ENCODE measurements at places on chromosomes 3 and 15.

GRCh38 chr3:109803274-109803673 is 465.9 kb upstream of the DPPA4 start:
- DNase-seq, result no peak

DNA sequence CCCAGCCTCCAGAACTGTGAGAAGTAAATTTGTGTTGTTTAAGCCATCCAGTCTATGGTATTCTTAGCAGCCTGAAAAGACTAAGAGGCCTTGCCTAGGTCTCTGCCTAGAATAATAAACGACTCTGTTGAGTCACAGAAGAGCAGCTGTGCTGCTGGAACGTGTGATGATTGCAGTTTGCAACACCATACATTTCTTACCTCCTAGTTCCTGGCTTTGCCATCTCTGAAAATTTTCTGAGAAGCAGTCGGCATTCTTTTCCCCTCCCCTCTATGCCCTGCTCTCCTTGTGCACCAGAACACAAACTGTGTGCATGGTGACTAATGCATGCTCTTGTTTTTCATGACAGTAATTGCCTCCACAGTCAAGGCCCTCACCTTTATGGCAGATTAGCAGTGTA is 301.3 kb downstream of the IL20RB start:
- no peak for DNase-seq

GRCh38 chr3:194220901-194221326 is 85.0 kb downstream of the HES1 start:
- DNase-seq, result no peak

DNA sequence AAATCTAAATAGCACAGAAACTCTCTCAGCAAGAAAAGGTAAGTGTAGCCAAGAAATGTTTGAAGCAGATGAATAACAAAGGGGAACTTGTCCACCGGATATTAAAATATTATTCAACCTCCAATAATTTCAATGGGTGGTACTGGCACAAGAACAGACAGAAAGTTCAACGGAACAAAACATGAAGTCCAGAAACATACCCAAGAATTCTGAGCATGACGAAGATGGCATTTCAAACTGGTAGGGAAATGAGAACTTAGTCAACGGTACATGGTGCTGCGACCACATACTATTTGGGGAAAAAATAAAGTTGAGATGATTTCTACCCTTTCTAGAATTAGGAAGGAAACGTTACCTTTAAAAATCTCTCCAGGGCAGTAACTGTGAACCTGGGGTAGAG is 5.5 kb downstream of the CHSY1 start:
- DNase-seq, result no peak

GRCh38 chr3:143000528-143000927 is 842 bp upstream of the U2SURP start:
- no peak for DNase-seq

DNA sequence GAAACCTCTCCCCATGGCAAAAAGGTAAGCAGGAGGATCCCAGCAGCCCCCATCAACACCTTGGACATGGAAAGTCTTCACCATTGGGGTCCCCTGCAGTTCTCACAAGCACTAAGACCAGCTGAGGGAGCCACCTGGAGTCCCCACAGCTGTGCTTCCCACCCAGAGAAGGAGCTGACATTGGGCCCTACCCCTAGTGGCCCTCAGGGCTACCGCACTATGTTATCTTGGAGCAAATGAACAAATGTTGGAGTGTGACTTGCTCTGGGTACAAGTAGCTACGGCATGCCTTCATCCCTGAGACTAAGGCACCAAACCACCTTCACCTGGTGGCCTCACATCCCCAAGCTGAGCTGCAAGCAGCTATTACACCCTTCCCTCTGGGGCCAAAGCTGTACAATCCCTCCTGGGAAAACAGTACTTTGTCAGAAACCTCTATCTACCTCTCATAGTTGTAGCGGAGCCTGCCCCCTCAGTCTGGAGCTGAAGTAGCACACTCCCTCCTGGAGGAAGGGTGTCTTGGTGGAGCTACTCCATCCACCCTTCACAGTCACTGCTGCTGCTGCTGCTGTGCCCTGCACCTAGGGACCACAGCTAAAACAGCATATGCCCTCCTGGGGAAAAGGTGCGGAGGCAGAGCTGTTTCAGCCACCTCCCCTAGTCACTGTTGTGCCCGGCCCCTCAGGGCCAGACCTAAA is 42.7 kb downstream of the SERP1 start:
- DNase-seq, result no peak

DNA sequence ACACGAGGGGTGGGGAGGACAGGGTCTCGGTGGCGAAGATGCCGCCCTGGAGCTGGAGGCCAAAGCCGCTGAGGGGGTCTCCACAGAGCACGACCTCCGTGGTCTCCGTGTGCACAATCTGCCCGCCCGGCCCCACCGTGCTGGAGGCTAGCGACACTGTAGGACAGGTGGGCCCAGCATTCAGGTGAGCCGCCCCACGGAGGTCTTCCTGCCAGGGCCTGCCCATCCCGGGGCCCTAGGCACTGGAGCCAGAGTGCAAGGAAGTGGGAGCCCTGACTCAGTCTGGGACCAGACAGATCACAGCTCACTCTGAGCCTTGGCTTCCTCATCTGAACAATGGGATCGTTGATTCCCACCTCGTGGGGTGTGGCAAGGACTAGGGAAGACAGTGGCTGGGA is 25.8 kb downstream of the GRIP2 start:
- no peak for DNase-seq

GRCh38 chr3:42906070-42906847 is at the start of gene ZNF662:
Gene ZNF662 (plus strand): TSS chr3:42906142. CDS start chr3:42908115, 1,973 bp downstream.
- no peak for DNase-seq

- no peak for DNase-seq
Measured at GRCh38 chr15:68177742-68178141, 27.4 kb downstream of the CALML4 start.

GRCh38 chr15:36053746-36054145 is 507.8 kb upstream of the DPH6 start:
- no peak for DNase-seq

DNA sequence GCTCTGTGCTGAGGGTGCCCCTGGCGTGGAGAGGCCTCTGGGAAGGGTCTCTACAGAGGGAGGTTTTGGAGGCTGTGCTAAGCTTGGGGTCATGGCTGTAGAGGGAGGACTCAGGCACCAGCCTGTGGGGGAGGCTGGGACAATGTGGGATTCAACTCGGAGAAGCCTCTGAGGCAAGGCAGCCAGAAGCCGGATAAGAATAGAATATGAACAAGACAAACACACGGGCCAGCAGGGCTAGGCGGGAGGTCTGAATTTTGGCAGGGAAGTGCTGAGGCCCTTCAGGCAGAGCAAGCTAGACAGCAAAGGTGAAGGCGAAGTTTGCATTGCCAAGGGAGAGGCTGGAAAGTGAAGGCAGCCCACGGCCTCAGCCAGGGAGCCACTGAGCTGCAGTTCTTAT is 612.1 kb upstream of the NR2F2 start:
- no peak for DNase-seq

GRCh38 chr3:151315136-151315535 is 1.5 kb downstream of the GPR87 start:
- no peak for DNase-seq

DNA sequence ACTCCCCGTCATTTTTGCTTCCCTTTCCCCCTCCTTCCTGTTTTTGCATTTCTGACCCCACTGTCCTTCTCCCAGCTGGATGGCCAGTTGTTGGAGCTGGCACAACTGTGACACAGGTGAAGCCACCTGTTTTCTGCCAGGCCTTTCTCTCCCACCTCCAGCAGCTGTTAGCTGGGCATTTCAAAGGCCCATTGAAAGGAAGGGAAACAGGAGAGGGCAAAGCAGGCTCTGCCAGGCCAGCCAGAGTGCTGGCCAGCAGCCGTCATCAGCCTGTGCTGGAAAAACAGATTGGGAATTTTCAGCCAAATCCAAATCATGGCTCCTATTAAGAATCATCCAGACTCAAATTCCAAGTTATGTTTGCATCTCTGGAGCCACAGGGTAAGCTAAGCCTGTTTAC is 155.2 kb upstream of the C2CD4B start:
- DNase-seq, result no peak

DNA sequence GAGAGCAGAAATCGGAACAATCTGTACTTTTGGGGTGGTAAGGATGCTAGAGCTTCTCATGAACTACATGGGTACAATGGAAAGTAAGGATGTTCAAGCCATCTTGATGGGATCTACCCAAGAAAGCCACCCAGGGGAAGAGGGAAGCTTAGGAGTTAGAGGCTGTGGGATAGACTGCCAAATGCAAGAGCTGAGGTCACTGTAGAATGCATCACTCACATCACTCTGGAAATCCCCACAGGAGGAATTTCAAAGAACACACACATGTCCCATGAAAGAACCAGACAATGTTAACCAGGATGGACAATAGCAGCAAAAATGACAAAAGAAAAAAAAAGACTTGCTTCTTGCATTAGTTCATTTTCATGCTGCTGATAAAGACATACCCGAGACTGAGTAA is 32.8 kb upstream of the UBE2E2 start:
- DNase-seq, result peak; percentile 0

DNA sequence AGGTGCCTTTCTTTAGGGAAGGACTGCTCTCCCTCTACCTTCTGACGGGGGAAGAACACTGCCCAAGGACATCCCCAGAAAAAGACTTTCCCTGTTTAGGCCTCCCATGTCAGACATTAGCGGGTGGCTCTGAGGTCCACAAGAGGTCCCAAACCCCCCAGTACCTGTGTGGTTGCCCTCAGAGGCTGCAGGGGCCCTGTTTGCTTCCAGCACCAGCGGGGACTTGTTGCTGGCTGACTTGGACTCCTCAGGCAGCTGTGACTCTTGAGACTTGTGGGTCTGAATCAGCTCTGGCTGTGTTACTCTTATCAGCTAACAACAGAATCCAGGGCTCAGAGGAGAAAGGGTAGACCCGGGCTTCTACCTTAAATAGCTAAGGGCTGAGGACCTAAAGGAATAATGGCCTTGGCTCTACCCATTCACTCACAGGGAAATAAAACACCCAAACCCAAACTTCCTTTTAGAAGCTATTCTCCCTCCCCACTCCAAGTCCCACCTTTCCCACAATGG is 39.2 kb downstream of the SEMA3G start:
- no peak for DNase-seq

- DNase-seq, result no peak
Measured at GRCh38 chr15:92780843-92781242, 119.3 kb upstream of the CHD2 start.

DNA sequence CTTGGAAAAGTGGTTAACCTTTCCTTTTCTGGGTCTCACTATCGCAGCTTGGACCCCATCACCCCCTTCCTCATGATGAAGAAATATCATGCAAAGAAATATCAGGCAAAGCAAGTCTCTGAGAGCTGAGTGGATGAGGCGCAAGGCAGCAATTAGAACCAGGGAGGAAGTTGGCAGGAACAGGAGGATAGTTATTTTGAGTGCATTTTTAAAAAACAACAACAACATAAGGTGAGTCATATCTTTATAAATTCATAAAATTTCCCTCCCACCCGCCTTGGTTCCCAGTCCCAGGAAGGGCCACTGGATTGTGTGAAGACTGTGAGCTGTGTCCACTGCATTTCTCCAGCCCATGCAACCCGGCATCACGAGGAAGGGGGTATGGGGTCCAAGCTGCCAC is 316.9 kb upstream of the TLE3 start:
- no peak for DNase-seq

DNA sequence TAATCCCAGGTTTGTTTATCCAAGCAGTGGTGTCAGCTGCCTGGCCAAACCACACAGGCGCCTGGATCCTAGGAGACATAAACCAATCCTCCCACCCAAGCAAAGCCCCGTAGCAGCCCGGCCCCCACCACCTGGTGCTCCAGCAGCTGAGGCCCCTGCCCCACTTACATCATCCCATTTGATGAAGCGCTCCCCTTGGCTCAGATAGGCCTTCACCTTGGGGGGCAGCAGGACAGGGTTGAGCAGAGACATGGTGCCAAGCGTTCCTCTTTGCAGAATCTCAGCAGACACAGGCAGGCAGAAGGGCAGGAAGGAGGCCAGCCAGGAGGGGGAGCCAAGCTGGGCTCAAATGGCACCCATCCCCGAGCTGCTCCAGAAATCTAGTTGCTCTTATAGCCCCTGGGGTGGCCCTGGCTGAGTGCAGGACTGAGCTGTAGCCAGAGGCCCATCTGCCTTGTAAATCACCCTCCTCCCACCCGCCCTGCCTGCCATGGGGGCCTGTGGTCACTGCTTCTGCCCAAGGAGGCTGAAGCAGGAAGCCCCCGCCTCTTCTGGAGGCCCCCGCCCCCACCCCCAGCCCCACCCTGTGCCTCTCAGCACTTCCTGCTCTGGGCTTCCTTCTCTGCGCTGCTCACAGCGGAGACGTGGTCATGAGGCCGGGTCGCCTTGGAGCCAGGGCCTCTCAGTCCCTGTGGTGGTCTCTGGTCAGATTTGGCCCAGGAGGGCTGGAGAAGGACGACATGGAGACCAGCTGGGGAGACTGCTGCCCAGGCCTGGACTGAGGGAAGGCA is at the start of gene PLCB2:
TSS of gene PLCB2 (minus strand) at position 515 of the 791 bp plus-strand sequence. CDS start at position 252, 263 bp downstream.
- no peak for DNase-seq

DNA sequence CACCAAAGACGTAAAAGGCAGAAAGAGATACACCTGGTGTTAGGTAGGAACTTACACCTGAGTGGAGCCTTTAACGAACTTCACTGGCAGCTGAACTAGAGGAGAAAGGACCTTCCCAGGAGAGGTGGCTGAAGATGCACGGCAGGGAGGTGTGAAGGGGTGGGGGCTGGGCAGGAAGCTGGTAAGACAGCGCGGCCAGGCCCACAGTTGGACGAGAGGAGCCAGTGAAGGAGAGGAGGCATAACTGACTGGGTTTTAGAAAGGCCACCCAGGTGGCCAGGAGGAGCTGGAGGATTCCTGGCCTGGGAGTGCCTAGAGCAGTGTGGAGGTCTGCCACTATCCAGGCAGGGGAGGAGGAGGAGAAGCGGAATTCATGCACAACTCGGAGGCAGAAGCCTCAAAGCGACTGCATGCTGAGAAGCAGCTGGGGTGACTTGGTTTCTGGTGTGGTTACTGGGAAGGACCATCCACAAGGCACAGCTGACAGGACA is 51.9 kb downstream of the SLC41A3 start:
- DNase-seq, result no peak

GRCh38 chr3:114408736-114409670 is 115.2 kb downstream of the TIGIT start:
- no peak for DNase-seq

- no peak for DNase-seq
Measured at GRCh38 chr3:97235179-97235578, 420.8 kb downstream of the EPHA6 start.

GRCh38 chr3:66822186-66823008 is 175.7 kb upstream of the KBTBD8 start:
- DNase-seq, result no peak

GRCh38 chr15:46297766-46298165 is 662.9 kb downstream of the SQOR start:
- no peak for DNase-seq

Measured in AG09309 (cell line).